CD4-positive, alpha-beta T cell treated with Interleukin-12 subunit alpha and Interleukin-12 subunit beta, for 1 hour (primary cell): ENCODE measurements at places on chromosomes 3 and 15.

GRCh38 chr15:31557899-31558298, 231.3 kb downstream of the KLF13 start:
- no peak for DNase-seq

GRCh38 chr3:87968668-87969067, 90.1 kb downstream of the CGGBP1 start:
- no peak for DNase-seq

DNA sequence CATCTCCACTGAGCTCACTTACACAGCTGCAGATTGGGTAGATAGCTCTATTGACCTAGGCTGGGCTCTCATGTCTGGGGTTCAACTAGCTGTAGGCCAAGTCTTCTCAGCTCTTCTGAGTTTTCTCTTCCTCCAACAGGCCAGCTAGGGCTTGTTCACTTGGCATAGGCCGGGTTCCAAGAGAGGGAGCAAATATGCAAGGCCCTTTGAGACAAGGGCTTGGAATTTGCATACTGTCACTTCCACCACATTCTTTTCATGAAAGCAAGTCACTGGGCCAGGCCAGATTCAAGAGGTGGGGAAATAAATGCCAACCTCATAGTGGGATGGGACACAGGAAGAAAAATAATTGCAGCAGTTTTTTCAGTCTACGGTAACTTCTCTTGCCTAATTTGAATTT, 25.2 kb downstream of the PIGB start:
- no peak for DNase-seq

- DNase-seq = no peak
These were observed 121.6 kb upstream of the LMOD3 start for GRCh38 chr3:69244039-69244438.

- DNase-seq = no peak
These were observed 240.4 kb downstream of the RPLP1 start for GRCh38 chr15:69693059-69693458.

- no peak for DNase-seq
These were observed 336.6 kb downstream of the FEZF2 start for GRCh38 chr3:62036726-62037125.

- DNase-seq = no peak
These were observed 6.1 kb upstream of the HDAC11 start for GRCh38 chr3:13474021-13474420.

- no peak for DNase-seq
These were observed 24.5 kb upstream of the BCL6 start for GRCh38 chr3:187769771-187770170.

DNA sequence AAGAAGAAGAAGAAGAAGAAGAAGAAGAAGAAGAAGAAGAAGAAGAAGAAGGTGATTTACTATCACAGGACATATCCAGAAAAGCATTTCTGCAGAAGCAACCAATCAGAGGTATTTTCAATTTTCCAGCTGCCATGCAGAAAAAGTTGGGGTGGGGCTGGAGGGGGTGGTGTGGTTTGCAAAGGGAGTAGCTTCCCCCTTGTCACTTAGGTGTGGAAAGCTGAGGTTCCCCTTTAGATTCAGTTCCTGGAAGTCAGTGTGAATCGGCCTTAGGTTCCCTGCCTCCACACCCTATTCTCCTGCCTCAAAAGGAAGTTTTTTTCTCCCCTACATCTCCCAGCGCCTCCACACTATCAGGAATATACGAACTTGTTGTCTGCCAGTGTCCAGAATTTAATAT, 276.7 kb upstream of the ARRDC4 start:
- no peak for DNase-seq

DNA sequence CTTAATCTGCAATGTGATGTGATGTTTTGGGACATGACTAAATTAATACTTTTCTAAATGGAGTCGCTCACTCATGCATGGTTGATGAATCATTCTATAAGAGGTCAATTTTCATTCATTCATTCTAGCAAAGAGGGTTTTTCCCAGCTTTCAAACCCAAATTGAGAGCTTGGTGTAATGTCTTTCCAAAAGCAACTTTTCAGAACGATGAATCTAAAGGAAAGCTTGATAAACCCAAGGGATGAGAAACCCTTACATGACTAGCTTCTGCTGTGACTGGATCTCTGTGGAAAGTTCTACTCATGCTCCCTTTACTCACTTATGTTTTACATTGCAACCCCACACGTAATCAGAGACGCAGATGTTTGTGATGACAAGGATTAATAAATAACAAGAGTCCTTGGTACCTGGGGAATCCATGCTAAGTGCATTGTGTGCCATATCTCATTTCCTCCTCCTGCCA, 47.7 kb downstream of the PDZRN3 start:
- no peak for DNase-seq

GRCh38 chr3:40043444-40043755, 234.0 kb downstream of the MYRIP start:
- DNase-seq = no peak

- no peak for DNase-seq
These were observed 29.2 kb downstream of the UBE2Q2 start for GRCh38 chr15:75872403-75872990.

DNA sequence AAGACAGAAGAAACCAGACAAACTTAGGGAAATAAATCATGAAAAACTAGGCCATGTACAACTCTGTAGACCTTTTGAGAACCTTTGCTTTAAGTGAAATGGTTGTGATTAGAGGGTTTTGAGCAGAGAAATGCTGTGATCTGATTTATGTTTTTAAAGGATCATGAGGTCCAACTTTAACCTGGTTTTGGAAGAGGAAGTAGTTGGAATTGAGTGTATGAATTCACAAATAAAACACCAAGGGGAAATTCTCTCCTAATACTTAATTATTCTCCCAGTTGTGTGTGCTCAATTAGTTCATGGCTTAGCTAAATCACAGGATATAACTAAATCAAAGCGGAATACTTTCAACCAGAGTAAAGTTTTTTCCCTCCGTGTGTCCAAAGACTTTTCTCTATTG, 45.5 kb upstream of the MCF2L2 start:
- no peak for DNase-seq

GRCh38 chr15:49678655-49679054, 57.8 kb downstream of the DTWD1 start:
- DNase-seq = no peak

- DNase-seq = no peak
These were observed 91.7 kb downstream of the APBA2 start for GRCh38 chr15:28977377-28978010.

DNA sequence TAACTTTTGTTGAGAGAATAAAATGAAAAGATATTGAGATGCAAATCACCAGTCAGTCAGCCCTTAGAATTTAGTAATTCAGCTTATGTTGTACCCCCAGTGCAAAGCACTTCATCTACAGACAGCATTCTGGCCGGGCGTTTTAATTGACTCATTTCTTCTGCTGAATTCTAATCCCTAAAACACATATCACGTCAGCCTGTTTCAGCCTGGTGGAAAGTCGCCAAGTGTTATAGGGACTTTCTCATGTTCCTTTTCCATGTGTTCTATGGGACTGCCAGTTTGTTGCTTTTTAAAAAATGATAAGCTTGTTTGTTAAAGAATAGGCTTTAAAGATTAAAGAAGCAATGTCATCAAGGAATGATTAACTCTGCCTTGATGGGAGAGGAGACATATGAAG, 169.7 kb upstream of the BFSP2 start:
- DNase-seq = no peak
